Thoracic aorta (tissue), 2 donors: ENCODE measurements at places on chromosomes 3 and 15.

DNA sequence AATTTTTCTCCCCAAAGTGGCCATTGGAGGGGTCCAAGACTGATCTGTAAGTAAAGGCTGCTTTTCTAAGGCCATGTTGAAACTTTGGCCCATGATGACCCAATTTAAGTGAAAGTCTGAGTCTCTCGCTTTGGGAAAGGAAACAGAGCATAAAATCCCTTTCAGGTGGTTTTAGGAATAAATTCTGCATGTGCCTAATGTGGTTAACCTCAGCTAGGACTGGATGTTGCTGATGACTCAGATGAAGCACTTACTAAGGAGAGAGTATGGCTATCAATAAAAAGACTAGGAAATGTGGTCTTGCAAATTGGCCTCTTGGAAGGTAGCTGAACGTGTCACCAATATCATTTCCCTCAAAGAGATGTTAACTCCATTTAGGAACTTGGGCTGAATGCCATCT lies 458.5 kb downstream of the AGBL1 start:
- H3K4me1 ChIP-seq: no peaks in the 10 kb centered on the region
- no peak overlapping the region for H3K4me3 ChIP-seq
- DNase-seq: no peak
- no peaks in the 10 kb centered on the region for H3K27me3 ChIP-seq

- no peak for DNase-seq
- no peak overlapping the region for H3K27ac ChIP-seq
- no peaks in the 10 kb centered on the region for H3K27me3 ChIP-seq
Observed at GRCh38 chr3:179958759-179959158, 78.0 kb downstream of the PEX5L start.

DNA sequence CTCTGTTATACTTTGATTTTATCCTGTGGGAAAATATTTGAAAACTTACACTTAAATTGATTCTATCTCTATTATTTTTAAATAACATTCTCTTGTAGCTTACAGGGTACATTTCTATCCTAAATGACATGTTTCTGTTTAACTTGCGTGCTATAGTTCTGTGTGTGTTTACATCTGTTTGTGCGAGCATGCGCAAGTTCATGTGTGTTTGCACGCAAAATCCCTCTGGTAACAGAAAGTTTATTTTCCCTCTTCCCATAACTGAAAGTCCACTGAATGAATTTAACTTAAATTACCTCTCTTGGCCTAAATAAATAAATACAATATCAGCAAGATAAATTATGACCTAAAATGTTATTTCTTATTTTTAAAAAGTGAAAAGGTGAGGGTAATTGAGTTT lies 117.3 kb upstream of the NEO1 start:
- no peak for DNase-seq
- H3K4me3 ChIP-seq: no peak overlapping the region
- no peaks in the 10 kb centered on the region for H3K36me3 ChIP-seq
- H3K27me3 ChIP-seq: no peaks in the 10 kb centered on the region
- no peak overlapping the region for H3K27ac ChIP-seq

- DNase-seq: no peak
- H3K36me3 ChIP-seq: no peaks in the 10 kb centered on the region
- no peaks in the 10 kb centered on the region for H3K27me3 ChIP-seq
- no peak overlapping the region for H3K27ac ChIP-seq
- no peak overlapping the region for H3K4me3 ChIP-seq
Observed at GRCh38 chr3:106629215-106629832, 747.9 kb upstream of the CCDC54 start.

- no peaks in the 10 kb centered on the region for H3K4me1 ChIP-seq
- H3K36me3 ChIP-seq: no peaks in the 10 kb centered on the region
- H3K4me3 ChIP-seq: no peak overlapping the region
- H3K27me3 ChIP-seq: no peaks in the 10 kb centered on the region
- DNase-seq: no peak
Observed at GRCh38 chr3:84209474-84209873, 749.3 kb upstream of the CADM2 start.

- H3K27ac ChIP-seq: no peak overlapping the region
- no peaks in the 10 kb centered on the region for H3K4me1 ChIP-seq
- no peak for DNase-seq
- no peaks in the 10 kb centered on the region for H3K36me3 ChIP-seq
Observed at GRCh38 chr3:19065027-19065426, 83.3 kb upstream of the KCNH8 start.

- peaks cover 23% of the 10 kb centered on the region for H3K4me1 ChIP-seq
- H3K27ac ChIP-seq: no peak overlapping the region
- DNase-seq: no peak
- no peaks in the 10 kb centered on the region for H3K36me3 ChIP-seq
- no peak overlapping the region for H3K4me3 ChIP-seq
Observed at GRCh38 chr3:4894891-4895530, 84.2 kb upstream of the BHLHE40 start.

DNA sequence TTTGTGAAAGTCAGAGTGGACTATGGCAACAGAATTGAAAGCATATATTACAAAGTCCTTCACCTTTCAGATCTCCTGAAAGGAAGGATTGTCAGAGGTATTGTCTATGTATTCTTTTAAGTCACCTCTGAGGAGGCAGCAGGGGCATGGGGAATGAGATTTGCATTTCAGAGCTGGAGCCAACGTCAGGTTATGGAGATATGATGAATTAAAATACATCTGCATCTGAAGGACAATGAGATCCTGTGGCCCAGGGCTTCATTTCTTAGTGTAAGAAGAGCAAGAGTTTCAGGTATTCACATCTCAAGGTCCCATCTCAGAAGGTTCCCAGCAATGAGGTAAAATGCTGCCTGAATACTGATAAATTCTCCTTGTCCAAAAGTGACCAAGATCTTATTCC lies 695.8 kb downstream of the TUSC7 start:
- H3K4me1 ChIP-seq: peaks cover 10% of the 10 kb centered on the region
- H3K4me3 ChIP-seq: no peak overlapping the region
- H3K27ac ChIP-seq: no peak overlapping the region
- DNase-seq: no peak
- no peaks in the 10 kb centered on the region for H3K36me3 ChIP-seq

DNA sequence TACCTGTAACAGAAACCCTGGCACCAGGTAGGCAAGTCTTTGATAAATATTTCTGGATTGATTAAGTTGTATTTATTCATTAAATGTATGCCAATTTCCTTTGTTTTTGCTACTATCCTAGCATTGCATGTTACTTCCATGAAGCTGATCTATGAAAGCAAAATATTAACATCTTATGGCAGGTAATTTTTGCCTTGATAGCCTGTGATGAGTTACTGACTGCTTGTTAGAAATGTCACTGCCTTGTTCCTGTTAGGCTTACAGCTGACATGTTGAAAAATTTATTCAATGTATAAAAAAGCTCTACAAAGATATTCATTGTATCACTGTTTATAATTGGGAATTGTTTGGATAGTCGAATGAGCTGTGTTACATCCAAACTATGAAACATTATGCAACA lies 830.1 kb downstream of the TUSC7 start:
- no peaks in the 10 kb centered on the region for H3K4me1 ChIP-seq
- H3K27me3 ChIP-seq: no peaks in the 10 kb centered on the region
- H3K27ac ChIP-seq: no peak overlapping the region
- no peak overlapping the region for H3K4me3 ChIP-seq

- H3K27me3 ChIP-seq: no peaks in the 10 kb centered on the region
- no peaks in the 10 kb centered on the region for H3K4me1 ChIP-seq
- no peak overlapping the region for H3K4me3 ChIP-seq
- no peaks in the 10 kb centered on the region for H3K36me3 ChIP-seq
- DNase-seq: no peak
- no peak overlapping the region for H3K27ac ChIP-seq
Observed at GRCh38 chr15:31001702-31002101, 10.3 kb upstream of the MTMR10 start.

DNA sequence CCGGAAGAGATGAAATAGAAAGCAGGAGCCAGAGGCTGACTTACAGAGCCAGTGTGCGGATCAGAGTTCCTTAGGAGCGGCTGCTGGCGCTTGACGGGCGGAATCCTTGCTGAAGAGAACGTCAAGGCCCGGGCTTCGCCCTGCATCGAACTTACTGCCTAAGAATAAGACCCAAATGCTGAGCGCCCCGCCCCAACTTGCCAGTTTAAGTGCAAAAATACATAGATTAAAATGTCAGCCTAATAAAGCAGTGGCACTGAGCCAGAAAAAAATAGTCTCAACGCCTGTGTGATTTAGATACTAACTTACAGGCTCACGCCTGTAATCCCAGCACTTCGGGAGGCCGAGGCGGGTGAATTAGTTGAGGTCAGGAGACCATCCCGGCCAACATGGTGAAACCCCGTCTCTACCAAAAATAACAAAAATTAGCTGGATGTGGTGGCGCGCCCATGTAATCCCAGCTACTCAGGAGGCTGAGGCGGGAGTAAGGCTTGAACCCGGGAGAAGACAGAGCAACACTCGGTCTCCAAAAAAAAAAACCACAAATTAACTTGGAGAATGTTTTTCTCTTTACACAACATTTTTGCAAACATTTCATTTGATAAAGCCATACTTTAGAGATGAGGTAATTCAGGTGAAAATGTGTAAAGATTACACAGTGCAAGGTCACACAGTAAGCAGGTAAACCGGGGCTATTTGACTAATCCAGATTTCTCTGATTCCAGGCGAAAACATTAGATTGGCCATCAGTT lies 1.2 kb upstream of the UBP1 start:
- H3K4me3 ChIP-seq: peak overlapping the region; percentile 92
- DNase-seq: peak; percentile 28
- H3K27ac ChIP-seq: peak overlapping the region; percentile 96
- peaks cover 33% of the 10 kb centered on the region for H3K4me1 ChIP-seq
- H3K27me3 ChIP-seq: no peaks in the 10 kb centered on the region

DNA sequence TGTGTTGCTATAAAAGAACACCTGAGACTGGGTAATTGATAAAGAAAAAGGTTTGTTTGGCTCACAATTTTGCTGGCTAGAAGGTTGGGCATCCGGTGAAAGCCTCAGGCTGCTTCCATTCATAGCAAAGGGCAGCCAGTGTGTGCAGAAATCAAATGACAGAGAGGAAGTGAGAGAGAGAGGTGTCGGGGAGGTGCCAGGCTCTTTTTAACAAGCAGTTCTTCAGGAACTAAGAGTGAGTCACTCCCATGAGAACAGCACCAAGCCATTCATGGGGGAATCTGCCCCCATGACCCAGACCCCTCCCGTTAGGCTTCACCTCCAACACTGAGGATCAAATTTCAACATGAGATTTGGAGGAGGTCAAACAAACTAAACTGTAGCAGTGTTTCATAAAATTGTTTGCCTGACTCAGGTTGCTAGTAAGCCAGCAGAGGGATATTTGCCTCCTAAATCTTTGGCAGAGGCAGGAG lies 4.5 kb upstream of the PARP15 start:
- H3K36me3 ChIP-seq: peaks cover 6% of the 10 kb centered on the region
- DNase-seq: no peak
- no peaks in the 10 kb centered on the region for H3K4me1 ChIP-seq
- H3K4me3 ChIP-seq: no peak overlapping the region

GRCh38 chr15:59867086-59867855 lies 136.8 kb upstream of the FOXB1 start:
- no peaks in the 10 kb centered on the region for H3K4me1 ChIP-seq
- H3K36me3 ChIP-seq: no peaks in the 10 kb centered on the region
- no peak for DNase-seq
- no peak overlapping the region for H3K27ac ChIP-seq
- no peaks in the 10 kb centered on the region for H3K27me3 ChIP-seq

- DNase-seq: no peak
- H3K4me1 ChIP-seq: peaks cover 9% of the 10 kb centered on the region
- H3K27ac ChIP-seq: no peak overlapping the region
- H3K36me3 ChIP-seq: no peaks in the 10 kb centered on the region
- no peak overlapping the region for H3K4me3 ChIP-seq
- no peaks in the 10 kb centered on the region for H3K27me3 ChIP-seq
Observed at GRCh38 chr3:8608791-8609467, 35.7 kb downstream of the SSUH2 start.

GRCh38 chr3:131036200-131036816 lies 9.6 kb downstream of the NEK11 start:
- no peaks in the 10 kb centered on the region for H3K27me3 ChIP-seq
- H3K27ac ChIP-seq: no peak overlapping the region
- DNase-seq: no peak
- no peaks in the 10 kb centered on the region for H3K36me3 ChIP-seq
- H3K4me1 ChIP-seq: peaks cover 15% of the 10 kb centered on the region

GRCh38 chr3:13022348-13023234 lies 50.6 kb downstream of the IQSEC1 start:
- DNase-seq: peak; percentile 50
- H3K27ac ChIP-seq: peak overlapping the region; percentile 69
- H3K4me3 ChIP-seq: peak overlapping the region; percentile 59
- H3K4me1 ChIP-seq: peaks cover 39% of the 10 kb centered on the region
- no peaks in the 10 kb centered on the region for H3K27me3 ChIP-seq
- no peaks in the 10 kb centered on the region for H3K36me3 ChIP-seq

- no peak for DNase-seq
- H3K4me1 ChIP-seq: no peaks in the 10 kb centered on the region
- no peaks in the 10 kb centered on the region for H3K27me3 ChIP-seq
Observed at GRCh38 chr15:89074402-89075012, 13.7 kb upstream of the ABHD2 start.

GRCh38 chr3:107612664-107613084 lies 89.9 kb downstream of the BBX start:
- H3K36me3 ChIP-seq: no peaks in the 10 kb centered on the region
- no peaks in the 10 kb centered on the region for H3K27me3 ChIP-seq
- H3K4me1 ChIP-seq: no peaks in the 10 kb centered on the region
- no peak for DNase-seq
- H3K27ac ChIP-seq: no peak overlapping the region
- no peak overlapping the region for H3K4me3 ChIP-seq

GRCh38 chr3:52839892-52840545 lies 5.2 kb upstream of the MUSTN1 start:
- peaks cover 26% of the 10 kb centered on the region for H3K36me3 ChIP-seq
- H3K27me3 ChIP-seq: no peaks in the 10 kb centered on the region
- no peak for DNase-seq

DNA sequence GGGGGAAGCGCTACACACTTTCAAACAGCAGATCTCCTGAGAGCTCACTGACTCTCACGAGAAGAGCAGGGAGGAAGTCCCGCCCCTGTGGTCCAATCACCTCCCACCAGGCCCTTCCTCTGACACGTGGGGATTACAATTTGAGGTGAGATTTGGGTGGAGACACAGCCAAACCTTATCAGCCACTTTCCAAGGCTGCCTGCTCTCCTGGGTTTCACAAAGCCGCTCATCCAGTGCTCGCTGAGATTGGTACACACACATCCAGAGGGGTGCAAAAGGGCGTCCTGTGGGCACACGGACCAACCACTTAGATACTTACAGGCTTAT lies 23.1 kb downstream of the XXYLT1 start:
- no peaks in the 10 kb centered on the region for H3K4me1 ChIP-seq
- no peak overlapping the region for H3K27ac ChIP-seq
- no peak overlapping the region for H3K4me3 ChIP-seq
- H3K36me3 ChIP-seq: no peaks in the 10 kb centered on the region
- DNase-seq: no peak

DNA sequence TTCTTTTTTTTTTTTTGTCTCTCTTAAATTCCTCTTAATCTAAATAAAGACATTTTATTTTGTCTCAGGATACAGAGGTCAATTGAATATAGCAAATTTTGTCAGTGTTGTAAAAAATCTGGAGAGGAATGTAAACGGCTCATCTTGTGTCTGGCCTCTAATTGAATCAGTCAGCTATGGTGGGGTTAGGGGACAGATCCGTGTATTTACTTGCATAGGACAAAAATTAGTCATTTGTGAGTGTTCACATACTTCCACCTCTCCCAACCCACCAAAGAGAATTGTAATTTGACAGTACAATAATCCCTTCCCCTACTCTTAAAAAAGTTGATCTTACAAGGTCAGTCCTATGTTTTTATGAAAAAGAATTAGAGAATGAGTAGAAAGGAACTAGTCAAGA lies 18.3 kb downstream of the PPARG start:
- no peaks in the 10 kb centered on the region for H3K4me1 ChIP-seq
- no peak overlapping the region for H3K27ac ChIP-seq
- DNase-seq: no peak
- H3K27me3 ChIP-seq: no peaks in the 10 kb centered on the region
